ENCODE measurements at places on chromosomes 5 and 9.
A peak's percentile ranks its signal among the peaks of the same experiment; 100 is the strongest.

- peak; percentile 57 for DNase-seq
These were observed 9.3 kb downstream of the ZNF622 start for GRCh38 chr5:16456103-16456832.

DNA sequence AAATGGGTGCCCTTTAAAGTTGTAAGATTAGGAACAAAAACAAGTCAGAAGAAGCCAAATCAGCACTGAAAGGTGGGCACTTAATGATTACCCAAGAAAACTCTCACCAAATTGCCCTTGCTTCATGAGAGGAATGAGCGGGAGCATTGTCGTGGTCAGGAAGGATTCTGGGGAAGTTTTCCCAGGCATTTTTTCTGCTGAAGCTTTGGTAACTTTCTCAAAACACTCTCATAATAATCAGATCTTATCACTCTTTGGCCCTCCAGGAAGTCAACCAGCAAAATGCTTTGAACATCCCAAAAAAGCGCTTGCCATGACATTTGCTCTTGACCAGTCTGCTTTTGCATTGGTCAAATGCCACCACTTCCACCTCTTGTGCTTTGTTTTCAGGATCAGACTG is 10.4 kb upstream of the PCDHGC3 start:
- no peak for DNase-seq

DNA sequence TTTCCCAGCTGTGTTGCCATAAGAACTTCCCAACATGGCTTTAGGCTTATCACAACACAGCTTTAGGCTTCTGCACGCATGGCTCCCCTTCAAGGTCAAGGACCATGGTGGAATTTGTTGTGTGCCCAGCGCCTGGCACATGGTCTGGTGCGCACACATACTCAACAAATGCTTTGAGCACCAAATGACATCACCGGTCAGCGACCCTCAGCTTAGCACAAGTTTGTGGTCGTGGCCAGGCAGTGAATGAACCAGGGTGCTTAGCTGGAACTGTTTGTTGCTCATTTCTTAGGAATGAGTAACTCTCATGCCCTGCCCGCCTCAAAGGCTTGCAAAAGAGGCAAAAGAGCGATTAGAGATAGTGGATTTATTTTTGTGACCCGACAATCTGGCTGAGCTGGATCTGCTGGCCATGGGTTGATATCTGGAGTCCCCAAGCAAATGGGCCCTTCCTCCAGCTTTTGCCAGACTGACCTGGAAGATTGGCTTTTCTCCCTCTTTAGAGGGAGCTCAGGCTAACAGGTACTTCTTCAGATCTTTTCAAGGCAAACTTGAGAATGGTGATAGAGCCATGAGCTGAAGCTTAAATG is 58.9 kb downstream of the DAP start:
- DNase-seq, result no peak

- peak; percentile 53 for DNase-seq
These were observed 38.1 kb downstream of the SEMA6A start for GRCh38 chr5:116536316-116537083.

DNA sequence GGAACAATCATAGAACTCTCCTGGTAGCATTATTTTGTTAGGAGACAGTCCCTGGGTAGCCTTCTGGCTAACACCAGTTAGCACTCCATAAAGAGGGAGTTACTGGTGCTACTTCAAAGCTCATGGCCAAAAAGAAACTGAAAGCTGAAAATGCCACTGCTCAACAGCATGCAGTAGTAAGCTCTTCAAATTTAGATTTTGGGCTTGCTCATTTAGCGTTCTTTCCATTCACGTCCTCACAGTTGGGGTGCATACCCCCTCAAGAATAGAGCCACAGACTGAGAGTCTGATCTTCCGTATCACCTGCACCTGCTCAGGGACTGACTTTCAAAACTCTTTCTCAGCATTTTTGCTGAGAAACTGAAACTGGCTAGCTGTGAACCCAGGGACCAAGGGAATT is 24.7 kb downstream of the NTRK2 start:
- DNase-seq, result no peak

- no peak for DNase-seq
These were observed 27.2 kb downstream of the RECK start for GRCh38 chr9:36063804-36064447.

DNA sequence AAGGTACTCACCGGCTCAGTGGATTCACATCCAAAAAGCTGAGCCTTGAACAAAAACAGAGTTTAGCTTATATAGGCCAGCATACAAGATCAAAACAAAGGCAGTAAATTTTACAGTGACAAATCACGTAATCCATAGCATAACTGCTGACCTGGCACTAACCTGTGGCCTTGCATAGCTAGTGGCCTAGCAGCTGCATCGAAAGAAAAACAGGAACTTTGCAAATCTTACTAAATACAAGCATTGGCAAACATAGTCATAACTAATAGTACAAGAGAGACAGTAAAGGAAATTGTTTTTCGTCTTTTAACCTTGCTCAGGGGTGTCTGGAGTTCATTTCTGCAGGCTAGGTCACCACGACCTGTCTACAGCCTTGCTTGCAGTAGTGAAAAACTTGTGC is 4.8 kb downstream of the HSDL2 start:
- no peak for DNase-seq

GRCh38 chr9:68513385-68513784 is 27.3 kb downstream of the TMEM252 start:
- no peak for DNase-seq

GRCh38 chr9:129653823-129654553 is 11.5 kb upstream of the PRRX2 start:
- no peak for DNase-seq

DNA sequence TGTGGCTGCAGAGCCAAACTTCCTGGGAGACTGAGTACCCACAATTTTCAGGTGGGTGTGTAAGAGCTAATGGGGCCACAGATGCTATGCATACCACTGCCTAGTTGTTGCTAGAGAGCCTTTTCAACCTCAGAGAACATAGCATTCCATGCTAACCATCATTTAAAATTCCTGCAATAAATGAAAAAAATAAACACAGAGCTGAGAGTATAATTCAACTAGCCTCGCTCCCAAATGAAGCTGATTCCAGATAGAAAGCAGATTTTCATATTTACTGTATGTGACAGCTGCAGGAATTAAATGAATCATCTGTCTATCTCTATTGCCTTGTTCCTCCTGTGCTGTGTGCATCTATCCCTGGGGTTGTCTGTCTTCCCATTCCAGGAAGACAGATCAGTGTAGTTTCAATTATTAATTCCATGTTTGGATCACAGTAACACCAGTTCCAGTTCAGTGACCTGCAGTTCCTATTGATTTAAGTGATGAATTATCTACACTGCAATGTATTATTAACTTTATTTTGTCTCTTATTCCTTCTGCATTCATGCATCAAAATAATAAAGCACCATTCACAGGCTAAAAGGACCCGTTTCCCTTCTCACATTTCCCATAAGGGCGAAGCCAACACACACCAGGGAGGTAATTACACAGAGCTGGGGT is 324.5 kb downstream of the SLIT3 start:
- DNase-seq, result no peak

- no peak for DNase-seq
These were observed 32.4 kb downstream of the TLE4 start for GRCh38 chr9:79604149-79604548.

- DNase-seq, result no peak
These were observed 27.7 kb downstream of the SMIM23 start for GRCh38 chr5:171813270-171813669.

GRCh38 chr5:170861667-170861916 is 226 bp upstream of the RANBP17 start:
- DNase-seq, result no peak

GRCh38 chr9:16598316-16598715 is 272.2 kb downstream of the BNC2 start:
- DNase-seq, result no peak

DNA sequence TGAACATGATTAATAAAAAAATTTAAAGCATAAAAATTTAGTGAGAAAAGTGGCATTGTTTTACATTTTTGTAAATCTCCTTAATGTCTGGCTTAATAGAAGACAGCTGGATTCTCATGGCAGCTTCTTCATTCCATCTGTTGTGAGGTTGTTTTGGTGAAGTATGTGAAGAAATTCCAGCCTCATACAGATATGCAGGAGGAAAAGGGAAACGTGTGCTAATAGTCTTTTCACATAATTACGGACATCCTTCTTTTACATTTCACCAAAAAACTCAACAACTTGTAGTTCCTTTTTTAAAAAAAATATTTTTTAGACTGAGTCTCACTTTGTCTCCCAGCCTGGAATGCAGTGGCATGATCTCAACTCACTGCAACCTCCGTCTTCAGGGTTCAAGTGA is 46.9 kb downstream of the HACD4 start:
- DNase-seq, result no peak

DNA sequence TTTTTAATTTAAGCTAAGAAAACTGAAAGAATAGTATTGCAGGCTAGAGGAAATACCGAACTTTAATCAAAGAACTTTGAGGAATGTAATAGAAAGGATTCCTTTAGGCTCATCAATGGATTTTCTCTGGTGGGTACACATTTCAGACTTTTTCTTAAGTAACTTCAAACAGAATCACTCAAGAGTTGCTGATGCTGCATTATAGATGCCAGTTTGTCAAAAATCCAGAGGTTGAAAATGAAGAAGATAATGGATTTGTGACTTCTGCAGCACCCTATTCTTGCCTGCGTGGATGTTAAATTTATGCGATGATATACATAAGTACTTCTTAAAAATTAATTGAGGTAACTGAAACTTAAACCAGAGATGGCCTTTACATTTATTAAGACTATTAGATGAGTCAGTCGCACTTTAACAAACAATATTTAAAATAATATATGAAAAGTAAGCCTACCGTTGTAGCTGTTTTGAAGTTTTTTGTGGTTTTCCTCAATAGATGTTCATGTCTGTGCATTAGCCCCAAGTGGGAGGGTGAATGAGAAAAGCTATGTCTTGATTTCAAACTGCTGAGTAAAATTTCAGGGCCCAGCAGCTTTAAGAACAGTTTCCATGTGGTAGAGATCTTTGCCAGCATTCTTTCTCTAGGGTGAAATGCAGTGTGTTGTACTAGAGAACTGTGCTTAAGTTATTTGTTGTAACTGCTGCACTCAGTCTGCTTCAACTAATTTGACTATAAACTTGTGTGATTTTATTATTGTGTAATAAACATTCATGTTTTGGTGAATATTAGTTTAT is at the start of gene OGN:
Gene OGN (minus strand): TSS at position 537 of the 795 bp plus-strand sequence. CDS start 1,171 bp downstream, outside the sequence.
- DNase-seq, result no peak

- no peak for DNase-seq
These were observed 51.7 kb downstream of the JADE2 start for GRCh38 chr5:134577022-134577795.

DNA sequence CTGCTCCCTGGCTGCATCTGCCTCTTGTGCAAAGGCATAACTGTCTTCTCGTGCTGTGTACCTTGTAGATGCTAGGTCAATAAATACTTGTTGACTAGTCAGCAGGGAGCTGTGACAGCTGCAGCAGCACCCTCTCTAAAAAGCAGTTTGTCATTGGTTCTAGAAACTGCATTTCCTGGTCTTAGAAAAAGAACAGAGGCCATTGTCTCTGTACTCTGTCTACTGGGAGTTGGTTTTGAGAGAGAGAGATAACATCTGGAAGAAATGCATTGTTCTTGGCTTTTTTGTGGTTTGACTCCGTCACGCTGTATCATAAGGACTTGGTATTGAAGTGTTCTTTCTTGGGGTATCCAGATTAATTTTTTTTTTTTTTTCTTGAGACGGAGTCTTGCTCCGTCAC is 32.3 kb downstream of the SH3GLB2 start:
- no peak for DNase-seq

- no peak for DNase-seq
These were observed 18.9 kb downstream of the TRIP13 start for GRCh38 chr5:911601-912000.

- DNase-seq, result no peak
These were observed 135.2 kb downstream of the MPDZ start for GRCh38 chr9:13144166-13144775.

DNA sequence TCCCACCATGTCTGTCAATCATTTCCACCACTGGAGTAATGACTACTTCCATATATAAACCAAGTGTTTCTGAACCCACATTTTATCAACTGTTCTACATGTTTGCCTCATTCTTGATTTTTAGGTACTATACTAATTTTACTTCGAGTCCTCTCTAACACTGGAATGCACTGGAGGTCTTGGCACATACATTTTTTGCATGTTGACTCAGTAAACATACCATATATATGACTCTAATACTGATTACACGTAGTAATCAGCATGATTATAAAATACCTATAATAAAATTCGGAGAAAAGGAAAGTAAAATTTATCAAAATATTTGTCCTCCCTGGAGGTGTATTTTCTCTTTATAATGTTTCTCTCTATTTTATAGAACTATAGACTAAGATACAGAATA is 621.7 kb upstream of the NUDT12 start:
- no peak for DNase-seq

- no peak for DNase-seq
These were observed 186.5 kb downstream of the MAN2A1 start for GRCh38 chr5:109876030-109876725.

- no peak for DNase-seq
These were observed 238.4 kb downstream of the GOLPH3 start for GRCh38 chr5:31935496-31936369.

DNA sequence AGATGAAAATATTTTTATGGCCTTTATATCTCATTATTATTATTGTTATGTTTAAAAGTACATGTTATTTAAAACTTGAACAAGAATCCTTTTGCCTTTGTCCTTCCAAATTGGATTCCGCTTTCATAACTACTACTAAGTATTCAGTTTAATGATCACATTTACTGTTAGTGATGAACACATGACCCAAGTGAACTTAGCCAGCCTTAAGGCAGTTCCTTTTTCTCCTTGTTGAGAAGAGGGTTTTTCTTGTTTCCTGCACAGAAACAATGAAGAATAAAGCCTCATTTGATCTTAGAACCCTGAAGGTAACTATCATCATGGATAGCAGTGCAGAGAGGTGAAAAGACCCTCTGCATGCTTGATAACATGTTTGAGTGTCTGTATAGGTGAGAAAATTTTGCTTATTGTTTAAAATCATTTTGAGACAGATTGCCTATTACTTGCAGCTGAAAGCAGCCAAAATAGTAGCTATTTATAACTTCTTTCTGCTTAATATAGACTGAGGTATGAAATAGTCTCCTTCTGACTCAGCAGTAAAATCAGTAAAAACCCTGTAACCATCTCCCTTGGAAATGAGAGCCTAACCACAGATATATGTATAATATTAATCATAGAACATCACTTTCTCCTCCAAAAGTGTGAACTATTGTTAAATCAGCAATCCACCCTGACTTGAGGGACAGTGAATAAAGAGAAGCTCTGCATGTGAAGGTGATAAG is 266.2 kb downstream of the SPATA31D1 start:
- no peak for DNase-seq

DNA sequence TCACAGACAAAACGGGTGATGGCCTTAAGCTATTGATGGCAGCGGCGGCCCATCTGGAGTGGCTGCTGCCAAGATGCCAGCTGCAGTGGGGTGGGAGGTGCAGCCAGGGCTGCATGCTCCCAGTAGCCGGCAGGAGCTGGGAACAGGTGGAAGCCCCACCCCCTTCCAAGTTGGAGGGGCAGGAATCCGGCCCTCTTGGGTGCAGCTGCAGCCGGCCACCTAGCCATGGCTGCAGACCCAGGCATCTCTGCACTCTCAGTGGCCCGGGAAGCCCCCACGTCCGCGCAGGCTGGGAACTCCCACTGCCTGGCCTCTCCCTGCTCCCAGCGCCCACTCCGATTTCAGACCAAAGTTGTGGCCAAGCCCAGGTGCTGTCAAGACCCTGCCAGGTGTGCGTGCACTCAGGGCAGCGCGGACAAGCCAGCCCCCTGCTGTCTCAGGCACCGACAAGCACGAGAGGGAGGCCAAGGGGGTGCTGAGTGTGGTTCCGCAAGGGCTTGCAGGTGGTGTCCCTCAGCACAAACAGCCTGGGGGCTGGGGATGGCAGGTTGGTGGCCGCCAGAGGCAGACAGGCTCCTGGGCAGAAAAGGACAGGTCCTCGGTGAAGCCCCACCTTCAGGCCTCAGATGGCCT is 115.1 kb upstream of the TSLP start:
- DNase-seq, result no peak
